ENCODE measurements at places on chromosomes 2 and 18.
A peak's percentile ranks its signal among the peaks of the same experiment; 100 is the strongest.

GRCh38 chr18:46265196-46266156 lies 161.3 kb downstream of the HAUS1 start:
- DNase-seq = peak; percentile 66

DNA sequence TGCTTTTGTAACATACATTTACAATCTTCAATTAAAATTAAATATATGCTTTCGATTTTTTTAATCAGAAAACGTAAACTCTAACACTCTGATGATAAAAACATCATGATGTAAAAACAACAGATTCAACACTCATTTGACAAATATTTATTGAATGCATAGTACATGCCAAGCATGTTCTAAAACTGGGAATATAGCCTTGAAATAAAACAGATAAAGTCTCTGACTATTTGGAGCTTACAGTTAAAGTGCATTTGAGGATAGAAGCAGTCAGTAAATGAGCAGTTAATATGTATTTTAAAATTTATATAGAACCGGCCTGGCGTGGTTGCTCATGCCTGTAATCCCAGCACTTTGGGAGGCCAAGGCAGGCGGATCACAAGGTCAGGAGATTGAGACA lies 47.8 kb downstream of the TMX3 start:
- DNase-seq = no peak

DNA sequence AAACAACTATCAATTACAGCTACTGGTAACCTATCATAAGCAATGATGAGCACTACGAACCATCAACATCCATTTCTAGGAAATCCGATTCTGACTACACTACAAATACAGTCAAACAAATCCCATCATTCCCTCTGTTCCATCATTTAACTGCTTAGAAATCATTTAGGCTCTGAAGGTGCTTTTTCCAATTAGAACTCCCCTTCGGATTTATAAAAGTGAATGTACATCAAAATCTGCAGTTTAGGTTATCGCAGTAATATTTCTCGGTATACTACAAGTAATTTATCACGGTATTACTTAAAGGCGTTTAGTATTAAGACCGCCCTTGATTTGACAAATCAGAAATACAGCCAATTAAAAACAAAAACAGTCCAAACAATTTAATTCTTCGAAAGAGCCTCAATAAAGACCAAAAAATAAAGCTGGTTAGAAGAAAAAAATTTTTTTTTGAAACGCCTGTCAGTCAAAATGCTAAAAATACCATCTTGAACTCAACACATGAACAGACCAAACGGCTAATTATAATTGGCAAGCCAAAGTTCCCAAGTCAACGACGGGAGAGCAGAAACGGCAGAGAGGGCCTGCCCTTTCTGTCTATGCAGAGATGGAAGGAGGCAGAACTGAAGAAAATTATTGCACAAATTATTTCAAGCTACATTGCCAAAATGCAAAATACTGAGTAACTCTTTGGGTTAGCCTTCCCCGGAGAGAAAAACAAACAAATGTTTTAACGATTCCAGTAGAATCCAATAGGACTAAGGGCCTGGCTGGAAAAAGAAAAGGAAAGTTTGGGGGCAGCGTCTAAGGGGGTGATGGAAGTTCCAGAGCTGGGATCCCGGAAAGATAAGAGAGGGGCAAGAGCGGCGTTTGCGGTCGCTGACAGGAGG lies 1.2 kb downstream of the VPS54 start:
- peak; percentile 56 for DNase-seq

GRCh38 chr2:119694845-119695521 lies 16.0 kb downstream of the TMEM177 start:
- DNase-seq = no peak

- DNase-seq = no peak
These were observed 72.6 kb downstream of the ANKRD44 start for GRCh38 chr2:197238043-197238365.

- DNase-seq = peak; percentile 50
These were observed 2.0 kb downstream of the CDH7 start for GRCh38 chr18:65752625-65753325.

DNA sequence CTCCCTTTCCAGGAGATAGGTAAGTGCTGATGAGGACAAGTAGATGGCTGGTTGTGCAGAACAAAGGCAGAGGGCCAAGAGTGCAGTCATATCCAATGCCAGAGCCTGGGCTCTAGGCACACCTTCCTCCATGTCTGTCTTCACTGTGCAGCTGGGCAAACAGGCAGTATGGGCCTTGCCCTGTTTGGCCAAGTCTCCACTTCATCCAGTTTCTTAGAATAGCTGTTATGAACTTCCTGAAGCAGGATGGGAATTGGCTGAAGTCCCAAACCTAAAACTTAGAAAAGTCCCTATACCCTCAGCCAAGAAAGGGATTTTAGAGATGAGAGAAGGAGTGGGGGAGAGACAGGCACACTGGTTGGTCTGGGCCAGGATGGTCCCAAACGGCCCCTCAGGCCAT lies 37.5 kb upstream of the CYP26B1 start:
- DNase-seq = no peak

DNA sequence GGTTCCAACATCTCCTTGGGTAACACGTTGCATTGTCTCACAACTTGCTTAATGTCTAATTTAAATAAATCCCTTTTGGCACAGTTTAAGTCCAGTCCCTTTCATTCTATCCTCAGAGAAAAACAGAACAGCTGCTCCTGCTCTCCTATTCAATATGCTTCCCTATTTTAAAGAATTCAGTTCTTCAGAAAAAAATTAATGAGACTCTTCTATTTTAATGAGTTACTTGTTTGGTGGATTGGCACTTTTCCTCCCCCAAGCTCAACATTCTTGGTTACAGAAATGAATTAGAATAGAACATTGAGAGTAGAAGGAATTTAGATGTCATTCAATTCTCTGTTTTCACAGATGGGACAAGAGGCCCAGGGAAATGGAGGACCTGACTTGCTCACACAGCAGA lies 116.9 kb upstream of the ATP8B1 start:
- DNase-seq = no peak

- DNase-seq = peak; percentile 11
These were observed 4.4 kb downstream of the CCL20 start for GRCh38 chr2:227817850-227818674.

DNA sequence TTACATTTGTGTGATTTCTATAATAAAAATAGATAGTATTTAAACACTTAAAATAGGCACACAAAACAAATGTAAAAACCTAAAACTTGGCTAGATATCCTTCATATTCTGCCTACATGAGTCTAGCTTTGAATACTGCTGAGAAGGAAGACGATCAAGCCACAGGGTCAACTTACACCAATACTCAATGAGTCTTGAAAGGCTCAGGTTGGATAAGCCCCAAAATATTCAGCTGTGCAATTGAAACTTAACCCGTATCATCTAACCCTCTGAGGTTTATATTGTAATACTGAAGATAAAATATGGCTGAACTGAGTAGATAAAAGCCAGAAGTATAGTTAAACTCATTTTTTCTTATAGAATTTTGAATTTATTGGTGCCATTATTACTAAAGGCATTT lies 313.0 kb upstream of the NRXN1 start:
- no peak for DNase-seq

- DNase-seq = no peak
These were observed 226.0 kb upstream of the CTAGE1 start for GRCh38 chr18:22643731-22644130.

GRCh38 chr2:181374781-181375675 lies 82.2 kb upstream of the ITGA4 start:
- DNase-seq = peak; percentile 53

DNA sequence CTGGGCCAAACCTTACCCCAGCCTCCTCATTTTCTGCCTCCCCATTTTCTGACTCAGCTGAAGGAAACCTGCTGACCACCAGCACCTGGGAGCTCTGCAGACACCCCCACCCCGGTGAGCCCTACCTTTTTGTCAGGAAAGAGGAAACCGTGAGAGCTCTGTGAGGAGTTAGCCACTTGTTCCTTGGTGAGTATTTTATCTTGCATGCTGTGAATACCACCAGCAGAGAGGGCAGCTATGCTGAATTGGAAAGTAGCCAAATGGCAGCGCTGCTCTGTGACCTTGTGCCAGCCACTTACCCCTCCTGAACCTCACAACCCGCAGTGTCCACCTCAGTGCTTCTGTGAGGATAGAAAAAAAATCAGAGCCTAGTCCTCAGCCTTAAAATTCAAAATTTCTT lies 2.5 kb downstream of the MPPE1 start:
- DNase-seq = no peak

GRCh38 chr18:9577361-9577760 lies 37.0 kb downstream of the PPP4R1 start:
- no peak for DNase-seq

DNA sequence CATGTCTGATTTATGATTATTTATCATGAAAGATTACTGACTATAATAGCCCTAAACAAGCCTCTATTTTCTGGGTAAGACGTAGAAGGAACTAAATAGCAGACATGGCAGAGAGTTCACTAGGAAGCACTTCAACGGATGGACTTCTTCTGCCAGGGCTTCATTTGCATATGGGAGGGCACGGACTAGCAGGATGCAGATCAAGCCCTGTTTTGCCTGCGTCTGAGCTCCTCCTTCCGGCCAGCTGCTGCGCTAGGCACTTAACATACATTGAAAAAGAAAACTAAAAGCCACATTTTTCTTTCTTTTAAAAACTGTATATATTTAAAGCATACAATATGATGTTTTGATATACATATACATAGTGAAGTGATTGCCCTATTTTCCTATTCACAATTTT lies 340.0 kb upstream of the MEX3C start:
- peak; percentile 73 for DNase-seq

GRCh38 chr2:85584354-85584856 lies at the start of gene VAMP5:
TSS of gene VAMP5 (plus strand) at chr2:85584431. CDS start at chr2:85584491, 60 bp downstream.
- no peak for DNase-seq

DNA sequence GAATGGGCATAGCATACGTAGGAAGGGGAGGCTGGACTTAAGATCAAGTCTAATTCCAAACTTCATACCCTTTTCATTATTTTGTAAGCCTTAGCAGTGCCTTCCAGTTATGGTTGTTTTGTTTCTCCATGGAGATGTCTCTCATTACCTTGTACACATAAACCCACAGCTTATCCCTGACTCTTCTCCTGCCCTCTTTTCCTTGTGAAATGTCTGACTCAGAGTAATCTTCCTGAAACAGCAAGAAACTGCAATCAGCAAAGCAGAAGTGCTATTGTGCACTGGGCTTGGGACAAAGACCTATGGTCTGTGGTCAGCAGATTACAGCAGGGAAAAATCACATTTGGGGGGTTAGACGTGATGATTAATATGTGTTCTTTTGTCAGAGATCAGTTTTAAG lies 176.7 kb downstream of the IKZF2 start:
- peak; percentile 87 for DNase-seq

DNA sequence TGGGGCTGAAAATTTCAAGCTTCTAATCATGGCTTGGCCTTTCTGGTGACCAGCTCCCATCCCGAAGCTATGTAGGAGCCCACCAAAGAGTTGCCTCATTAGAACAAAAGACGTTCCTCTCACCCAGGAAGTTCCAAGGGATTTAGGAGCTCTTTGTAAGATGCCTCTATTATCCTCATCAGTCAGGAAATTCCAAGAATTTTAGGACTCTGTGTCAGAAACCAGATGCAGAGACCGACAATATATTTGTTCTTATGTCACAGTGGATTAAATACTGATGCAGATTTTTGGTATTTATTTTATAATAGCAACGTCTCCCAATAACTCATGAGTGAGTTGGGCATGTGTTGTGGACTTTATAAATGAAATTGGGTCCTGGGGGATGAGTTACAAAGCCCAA lies 91.8 kb upstream of the SKOR2 start:
- DNase-seq = no peak

All from OCI-M1 (cell line).